ENCODE measurements at places on chromosomes 7 and 10.

DNA sequence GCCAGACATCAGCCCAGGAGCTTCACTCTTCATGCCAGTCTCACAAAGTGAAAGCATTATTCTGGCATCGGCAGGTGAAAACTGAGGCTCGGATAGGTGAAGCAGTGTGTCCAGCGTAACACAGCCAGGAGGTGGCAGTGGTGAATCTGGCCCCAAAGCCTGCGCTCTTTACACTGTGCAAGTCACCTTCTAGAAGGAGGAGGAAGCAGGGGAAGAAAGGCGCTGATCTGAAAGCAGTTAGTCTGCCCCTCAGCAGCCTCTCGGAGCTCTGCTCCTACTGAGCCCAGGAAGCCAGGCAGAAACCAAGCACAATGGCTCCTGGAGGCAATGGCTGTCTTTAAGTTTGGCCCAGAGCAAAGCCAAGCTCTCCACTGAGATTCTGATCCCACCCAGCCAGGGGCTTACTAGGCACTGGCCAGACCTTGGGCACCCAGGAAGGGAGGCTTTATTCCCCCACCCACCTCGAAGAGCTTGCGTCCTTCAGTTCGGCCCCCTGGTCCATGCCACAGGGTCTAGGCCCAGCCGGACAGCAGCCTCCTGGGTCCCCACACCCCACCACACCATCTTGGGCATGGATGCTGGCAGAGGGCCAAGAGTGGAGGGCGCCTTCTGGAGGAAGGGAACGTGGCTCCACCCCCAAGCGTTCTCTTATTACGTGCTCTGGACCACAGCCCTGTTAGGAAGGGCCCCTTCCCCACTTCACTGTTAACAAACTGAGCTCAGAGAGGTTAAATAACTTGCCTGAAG, 104.5 kb downstream of the GRID1 start:
- DNase-seq: no peak

DNA sequence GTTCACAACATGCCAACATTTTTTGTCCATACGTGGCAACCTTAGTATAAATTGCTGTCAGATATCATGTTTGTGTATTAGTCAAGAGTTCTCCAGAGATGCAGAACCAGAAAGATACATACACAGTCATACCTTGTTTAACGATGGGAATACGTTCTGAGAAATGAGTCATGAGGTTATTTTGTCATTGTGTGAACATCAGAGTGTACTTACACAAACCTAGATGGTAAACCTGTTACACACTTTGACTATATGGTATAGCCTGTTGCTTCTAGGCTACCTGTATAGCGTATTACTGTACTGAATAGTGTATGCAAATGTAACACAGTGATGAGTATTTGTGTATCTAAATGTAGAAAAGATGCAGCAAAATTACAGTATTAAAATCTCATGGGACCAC, 22.3 kb downstream of the ZNF518A start:
- DNase-seq: no peak

- no peak for DNase-seq
These were observed 75.8 kb downstream of the LSMEM1 start for GRCh38 chr7:112556633-112557032.

GRCh38 chr7:22675917-22676343, 51.1 kb upstream of the IL6 start:
- no peak for DNase-seq

DNA sequence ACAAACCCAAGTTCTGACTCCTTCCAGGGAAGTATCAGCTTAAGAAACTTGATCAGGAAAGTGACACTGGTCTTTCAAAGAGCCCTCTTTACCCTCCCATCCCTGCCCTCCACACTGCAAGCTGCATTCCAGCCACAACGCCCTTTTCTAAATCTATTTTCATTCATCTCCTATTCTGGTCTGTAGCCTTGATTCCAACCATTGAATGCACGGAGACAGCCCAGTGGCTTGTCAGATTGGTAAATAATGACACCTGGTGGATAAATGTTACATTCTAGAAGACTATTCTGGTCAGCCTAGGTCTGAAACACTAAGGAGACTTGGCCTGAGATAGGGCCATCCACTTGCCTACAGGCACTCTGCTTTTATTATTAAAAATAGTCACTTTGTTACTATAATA, 20.9 kb downstream of the MORN4 start:
- no peak for DNase-seq

GRCh38 chr7:117445206-117445605, 17.9 kb upstream of the ASZ1 start:
- DNase-seq: no peak

DNA sequence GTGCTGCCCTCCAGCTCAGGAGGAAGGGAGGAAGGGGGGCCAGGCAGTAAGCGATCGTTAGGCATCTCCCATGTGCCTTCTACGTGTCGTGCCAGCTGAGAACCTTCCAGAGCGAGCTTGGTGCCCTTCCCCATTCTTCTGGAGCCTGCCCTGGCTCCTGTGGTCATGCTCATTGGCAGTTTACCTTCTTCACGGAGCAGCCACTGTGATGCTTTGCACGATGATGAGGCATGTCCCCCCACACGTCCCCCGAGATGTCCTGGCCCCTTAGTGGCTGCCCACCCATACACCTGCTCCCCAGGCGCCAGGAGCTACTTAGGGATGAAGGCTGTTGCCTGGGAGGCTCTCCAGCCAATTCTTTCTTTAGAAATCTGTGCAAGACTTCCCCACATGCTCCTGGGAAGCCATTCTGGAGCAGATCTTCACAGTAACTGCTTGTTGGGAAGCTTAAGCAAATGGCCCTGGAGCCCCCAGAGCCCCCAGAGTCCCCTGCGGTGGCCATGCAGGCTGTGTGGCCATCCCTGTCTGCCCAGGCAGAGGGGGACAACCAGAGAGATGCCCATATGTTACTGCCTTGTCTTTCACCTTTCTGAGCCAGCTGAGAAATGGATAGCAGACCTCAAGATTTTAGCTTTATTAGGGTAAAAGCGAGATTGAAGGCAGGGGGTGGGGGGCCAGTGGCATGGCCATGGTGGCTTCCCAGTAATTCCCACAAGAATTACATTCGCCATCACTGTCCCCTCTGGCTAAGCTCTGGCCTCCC, 199.0 kb downstream of the EBF3 start:
- DNase-seq: no peak

GRCh38 chr7:101166909-101167644, 1.7 kb upstream of the VGF start:
- DNase-seq: no peak

DNA sequence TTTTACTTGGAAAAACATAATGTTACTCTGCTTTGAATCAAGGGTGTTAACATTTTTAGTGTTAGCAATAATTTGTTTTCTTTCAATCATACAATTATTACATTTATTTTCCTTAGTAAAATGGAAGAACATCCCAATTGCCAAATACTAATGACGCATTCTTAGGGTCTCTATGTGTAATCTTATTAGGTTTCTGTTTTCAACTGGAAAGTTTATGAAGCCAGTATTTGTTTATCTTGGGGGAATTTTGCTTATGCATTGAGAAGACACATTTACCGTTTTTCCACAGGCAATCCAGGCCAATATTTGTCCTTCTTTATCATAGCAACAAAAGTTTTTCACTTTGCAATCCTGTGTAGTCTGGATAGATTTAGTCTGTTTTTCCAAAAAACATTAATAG, 134.5 kb downstream of the CPED1 start:
- DNase-seq: no peak

GRCh38 chr10:132836832-132837540, 51.0 kb upstream of the NKX6-2 start:
- no peak for DNase-seq

Data from activated T-helper 1 cell treated with anti-CD3 and anti-CD28 coated beads, Interleukin-2, amount 50 U/mL, for 16 hours (primary cell).